ENCODE measurements at places on chromosomes 2 and 18.
A peak's percentile ranks its signal among the peaks of the same experiment; 100 is the strongest.

DNA sequence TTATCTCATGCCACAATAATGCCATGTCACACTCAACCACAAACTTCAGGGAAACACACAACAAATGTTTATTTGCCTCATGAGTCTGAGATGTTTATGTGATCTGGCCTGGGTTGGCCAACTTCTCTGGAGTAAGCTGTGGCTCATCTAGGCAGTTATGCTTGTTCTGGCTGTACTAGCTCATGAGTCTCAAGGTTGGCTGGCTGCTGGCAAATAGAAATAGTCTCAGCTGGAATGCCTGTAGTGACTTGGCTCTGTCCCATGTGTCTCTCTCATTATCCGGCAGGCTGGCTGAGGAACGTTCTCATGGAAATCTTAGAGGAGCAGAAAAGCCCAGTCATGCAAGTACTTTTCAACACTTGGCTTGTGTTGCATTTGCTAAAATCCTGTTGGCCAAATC, 234.9 kb upstream of the CDH2 start:
- DNase-seq: no peak

DNA sequence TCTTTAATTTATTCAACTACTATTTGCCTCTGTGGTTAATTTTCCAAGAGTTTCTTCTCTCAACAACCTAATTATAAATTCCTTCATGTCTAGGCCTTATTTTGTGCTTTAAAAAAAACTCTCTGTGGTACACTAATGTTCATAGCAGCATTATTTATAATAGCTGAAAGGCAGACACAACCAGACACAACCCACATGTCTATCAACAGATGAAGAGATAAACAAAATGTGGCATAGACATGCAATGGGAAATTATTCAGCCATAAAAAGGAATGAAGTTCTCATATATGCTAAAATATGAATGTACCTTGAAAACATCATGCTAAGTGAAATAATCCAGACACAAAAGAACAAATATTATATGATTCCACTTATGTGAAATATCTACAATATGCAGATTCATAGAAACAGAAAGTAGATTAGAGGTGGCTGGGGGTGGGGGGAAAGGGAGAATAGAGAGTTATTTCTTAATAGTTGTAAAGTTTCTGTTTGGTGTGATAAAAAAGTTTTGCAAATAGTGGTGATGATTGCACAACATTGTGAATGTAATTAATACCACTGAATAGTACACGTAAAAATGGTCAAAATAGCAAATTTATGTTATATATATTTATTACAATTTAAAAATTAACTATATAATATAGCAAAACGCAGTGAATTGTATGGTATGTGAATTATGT, 28.1 kb upstream of the RASGRP3 start:
- no peak for DNase-seq

GRCh38 chr18:10784596-10785202, 258.9 kb downstream of the NAPG start:
- no peak for DNase-seq

GRCh38 chr2:178404368-178404767, 46.6 kb downstream of the PRKRA start:
- peak; percentile 46 for DNase-seq

GRCh38 chr2:151067658-151068369, 193.8 kb downstream of the RBM43 start:
- no peak for DNase-seq

DNA sequence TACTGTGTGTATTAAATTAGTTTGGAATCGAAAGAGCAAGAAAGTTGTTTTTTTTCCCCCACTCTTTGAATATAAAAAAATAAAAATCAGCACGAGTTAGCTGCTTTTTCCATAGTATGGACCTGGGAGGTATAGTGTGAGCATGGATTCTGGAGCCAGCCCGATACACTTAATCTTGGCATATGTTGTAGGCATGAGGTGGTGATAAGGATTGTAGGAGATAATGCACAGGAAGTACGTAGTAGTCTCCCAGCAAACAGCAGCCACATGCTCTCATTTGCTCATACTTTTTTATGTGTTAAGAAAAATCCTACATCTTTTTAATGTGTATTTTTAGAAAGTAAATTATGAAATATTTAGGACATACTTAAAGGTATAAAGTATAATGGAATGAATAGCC, 2.1 kb upstream of the DNAJC27 start:
- DNase-seq: no peak

DNA sequence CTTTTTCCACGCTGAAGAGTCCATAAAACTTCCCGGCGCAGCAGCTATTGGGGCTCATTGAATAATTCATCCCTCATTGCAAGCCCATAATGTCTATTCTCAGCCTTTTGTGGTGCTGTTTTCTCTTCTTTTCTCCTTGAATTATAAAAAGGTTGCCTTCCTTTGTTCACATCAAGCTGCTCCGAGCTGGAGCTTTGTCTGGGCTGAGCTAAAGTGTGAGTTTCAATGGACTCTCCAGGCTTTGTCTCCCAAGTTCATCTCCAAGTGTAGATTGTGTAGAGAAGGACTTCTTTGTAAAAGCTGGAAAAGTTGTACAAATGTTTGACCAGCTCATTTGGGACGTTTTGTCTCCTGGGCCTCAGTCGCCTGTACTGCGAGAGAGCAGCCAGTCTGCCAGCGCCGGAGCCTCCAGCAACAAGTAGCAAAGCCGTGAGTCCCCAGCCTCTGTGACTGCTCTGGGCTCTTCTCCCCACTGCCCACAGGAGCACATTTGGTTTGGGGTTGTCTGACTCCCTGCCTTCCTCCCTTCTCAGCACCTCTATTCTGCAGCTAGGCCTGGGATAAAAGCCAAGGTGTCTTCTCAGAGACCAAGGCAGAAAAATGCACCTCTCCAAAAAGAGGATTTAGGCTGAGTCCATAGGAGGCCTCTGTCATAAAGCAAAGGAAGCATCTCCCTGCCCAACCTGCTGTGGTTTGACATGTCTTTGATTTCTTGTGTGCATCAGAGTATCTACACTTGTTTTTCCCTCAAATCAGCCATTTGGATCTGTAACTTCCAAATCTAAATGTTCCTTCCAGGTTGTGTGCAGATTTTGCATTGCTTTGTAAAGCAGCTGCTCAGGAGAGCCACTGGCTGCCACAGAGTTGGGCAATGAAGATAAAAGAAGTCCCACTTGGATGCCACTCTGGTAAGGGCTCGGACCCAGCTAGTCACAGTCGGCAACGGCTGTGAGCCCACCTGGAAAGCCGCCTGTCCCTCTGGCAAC, 6.4 kb downstream of the PAX3 start:
- DNase-seq: no peak

DNA sequence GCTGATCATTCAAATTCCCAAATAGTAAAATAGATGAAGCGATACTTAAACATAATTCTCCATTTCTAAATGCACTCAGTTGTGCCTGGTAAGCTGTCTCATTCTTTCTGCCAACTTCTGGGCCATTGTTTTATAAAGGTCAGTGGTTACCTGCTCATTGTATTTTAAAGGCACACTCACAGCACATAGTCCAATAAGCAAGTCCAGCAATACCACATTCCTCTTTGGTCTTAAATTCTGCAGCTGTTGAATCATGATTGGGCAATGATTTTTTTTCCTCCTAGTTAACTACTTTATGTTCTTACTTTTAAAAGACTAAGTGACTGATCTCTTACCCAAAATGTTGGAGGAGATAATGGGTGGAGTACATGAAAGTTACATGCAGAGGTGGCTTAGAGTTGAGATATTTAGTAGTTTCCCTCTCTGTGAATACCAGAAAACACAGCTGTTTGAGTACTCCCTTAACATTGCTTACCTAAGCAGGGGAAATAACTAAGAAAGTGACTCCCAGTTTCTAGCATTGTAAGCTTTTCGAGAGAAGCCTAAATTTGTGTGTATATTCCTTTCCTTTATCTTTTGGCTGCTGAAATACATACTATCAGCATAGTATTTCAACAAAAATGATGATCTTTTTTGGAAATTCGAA, 220.7 kb downstream of the CAMKMT start:
- DNase-seq: no peak

DNA sequence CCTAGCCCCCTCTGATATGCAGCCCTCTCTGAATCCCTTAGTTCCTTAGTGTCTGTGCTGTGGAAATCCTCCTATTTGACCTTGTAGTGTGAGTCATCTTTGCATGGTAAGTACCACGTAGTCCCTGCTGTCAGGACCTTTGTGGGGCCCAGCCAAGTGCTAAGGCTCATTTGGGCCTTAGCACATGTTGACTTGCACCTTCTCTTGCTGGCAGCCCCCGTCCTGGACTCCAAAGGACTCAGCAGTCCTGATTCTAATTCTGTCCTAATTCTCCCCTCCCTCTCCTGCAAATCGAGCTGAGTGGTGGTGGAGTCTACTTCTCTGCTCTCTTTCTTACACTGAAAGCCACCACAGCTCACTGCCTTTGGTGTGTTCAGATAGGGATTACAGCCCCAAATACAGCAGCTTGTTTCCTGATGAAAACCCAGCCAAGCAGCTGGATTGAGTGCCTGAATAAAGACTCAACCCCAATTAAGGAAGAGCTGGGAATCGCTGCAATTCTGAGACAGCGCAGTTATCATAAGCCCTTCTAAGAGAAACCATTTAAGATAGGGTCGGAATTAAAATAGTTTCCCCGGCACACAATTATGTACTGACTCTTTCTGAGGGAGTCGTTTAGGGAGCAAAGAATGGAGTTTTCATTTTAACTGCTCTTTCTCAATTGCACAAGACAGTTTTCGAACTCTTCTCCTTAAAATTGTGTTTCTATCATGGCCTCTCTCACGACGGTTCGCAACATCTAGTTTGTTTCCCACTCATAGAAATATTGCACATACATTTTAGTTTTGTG, 215.6 kb upstream of the TNP1 start:
- no peak for DNase-seq

DNA sequence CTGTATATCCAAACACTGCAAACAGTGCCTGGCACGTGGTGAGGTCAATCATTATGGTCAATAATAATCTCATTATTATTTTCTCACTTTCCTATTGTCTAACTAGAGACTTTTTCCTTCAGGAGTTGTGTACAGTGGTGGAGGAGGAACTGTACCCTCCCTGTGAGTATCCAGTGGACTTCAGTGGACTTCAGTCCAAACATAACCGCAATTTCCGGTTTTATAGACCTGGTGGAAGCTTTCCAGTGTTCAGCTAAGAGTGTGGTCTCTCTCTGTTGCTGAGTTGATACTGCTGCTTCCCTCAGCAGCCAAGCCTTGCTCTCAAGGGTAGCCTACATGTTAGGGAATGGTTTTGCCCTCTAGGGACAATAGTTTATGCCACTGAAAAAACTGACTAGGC, 447.1 kb downstream of the TMEM182 start:
- no peak for DNase-seq

- no peak for DNase-seq
Observed at GRCh38 chr18:11951390-11951851, 29.9 kb upstream of the IMPA2 start.

GRCh38 chr2:25065768-25066167, 23.9 kb downstream of the EFR3B start:
- no peak for DNase-seq

GRCh38 chr2:189798312-189799029, 14.2 kb downstream of the PMS1 start:
- no peak for DNase-seq

GRCh38 chr2:50840341-50841124, 191.4 kb downstream of the NRXN1 start:
- DNase-seq: no peak

DNA sequence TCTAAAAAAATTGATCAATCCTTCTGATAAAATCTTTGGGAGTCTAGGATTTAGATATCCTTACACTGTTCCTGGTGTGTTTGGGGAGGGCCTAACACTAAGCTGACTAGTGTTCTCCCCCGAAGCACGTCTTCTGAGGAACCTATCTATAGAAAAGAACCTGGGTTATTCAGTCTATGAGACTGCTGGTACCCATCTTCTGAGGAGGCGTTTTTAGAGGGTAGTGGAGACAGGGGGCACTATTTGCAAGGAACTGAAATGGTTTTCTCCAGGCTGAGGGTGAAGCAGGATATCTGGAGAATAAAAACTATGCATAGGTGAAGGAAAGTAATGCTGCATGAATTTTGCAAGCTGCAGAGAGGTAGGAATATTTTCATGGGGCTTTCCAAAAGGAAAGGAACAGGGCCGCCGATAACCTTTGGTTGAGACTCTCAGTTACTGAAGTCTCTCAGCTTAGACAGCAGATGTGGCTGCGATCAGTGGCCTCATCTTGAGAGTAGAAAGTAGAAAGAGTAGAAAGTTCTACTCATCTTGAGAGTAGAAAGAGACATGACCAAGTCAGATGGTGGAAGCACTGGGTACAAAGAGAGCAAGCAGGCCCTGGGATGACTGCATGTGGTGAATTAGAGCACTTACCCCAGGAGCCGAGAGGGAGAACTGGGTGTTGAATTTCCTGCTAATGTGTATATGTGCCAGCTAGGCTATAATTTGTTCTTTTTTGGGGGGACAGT, 31.8 kb upstream of the KCNE4 start:
- DNase-seq: no peak

GRCh38 chr2:23589739-23590138, 204.8 kb downstream of the KLHL29 start:
- DNase-seq: no peak

DNA sequence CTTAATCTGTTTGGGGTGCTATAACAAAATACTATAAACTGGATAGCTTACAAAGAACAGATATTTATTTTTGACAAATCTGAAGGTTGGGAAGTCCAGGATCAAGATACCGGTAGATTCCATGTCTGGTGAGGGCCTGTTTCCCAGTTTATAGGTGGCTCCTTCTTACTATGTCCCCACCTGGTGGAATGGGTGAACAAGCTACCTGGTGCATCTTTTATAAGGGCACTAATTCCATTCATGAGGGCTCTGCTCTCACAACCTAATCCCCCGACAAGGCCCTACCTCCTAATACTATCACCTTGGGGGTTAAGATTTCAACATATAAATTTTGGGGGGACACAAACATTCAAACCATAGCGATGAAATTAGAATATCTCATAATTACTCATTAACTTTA, 15.6 kb upstream of the NEMP2 start:
- DNase-seq: no peak

GRCh38 chr2:66439812-66440542, 5.1 kb downstream of the MEIS1 start:
- no peak for DNase-seq

DNA sequence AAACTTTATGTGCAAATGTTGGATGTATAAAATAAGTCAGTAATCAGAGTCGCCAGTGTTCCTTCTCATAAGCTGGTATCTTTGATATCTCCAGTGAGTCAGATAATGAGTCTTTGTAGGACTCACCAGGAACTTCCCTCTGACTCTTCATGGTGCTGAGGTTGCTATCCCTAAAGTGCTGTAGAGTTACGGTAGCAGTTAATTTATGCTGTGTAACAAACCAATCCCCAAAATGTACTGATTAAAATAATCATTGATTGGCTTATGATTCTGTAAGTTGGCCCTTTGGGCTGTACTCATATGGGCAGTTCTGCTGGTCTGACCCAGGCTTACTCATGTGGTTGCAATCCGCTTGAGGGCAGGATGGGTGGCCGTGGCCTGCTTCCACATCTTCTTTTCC, 43.8 kb downstream of the MAIP1 start:
- no peak for DNase-seq

DNA sequence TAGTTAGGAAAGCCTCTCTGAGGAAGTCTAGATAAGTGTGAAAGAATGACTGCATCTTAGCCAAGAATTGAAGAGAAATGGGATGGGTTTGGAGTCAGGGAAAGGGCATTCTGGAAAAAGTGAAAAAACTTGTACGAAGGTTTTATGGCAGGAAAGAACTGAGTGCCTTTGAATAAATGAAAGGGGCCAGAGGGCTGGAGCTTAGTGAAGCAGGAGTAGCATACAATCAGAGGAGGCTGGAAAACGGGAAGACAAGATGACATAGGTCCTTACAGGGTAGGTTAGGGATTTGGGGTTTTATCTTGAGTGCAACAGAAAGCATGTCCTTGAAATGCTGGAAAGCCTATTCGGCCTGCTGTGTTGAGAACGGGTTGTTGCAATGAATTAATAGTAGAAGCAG, 152.6 kb upstream of the RND3 start:
- no peak for DNase-seq

- no peak for DNase-seq
Observed at GRCh38 chr2:191832668-191833067, 14.2 kb downstream of the CAVIN2 start.
